ENCODE measurements at places on chromosomes 5 and 9.

GRCh38 chr5:138648841-138649240 is 73.6 kb upstream of the HSPA9 start:
- no peak for DNase-seq

- DNase-seq = no peak
These were observed 28.8 kb upstream of the ADAMTS2 start for GRCh38 chr5:179373961-179374505.

DNA sequence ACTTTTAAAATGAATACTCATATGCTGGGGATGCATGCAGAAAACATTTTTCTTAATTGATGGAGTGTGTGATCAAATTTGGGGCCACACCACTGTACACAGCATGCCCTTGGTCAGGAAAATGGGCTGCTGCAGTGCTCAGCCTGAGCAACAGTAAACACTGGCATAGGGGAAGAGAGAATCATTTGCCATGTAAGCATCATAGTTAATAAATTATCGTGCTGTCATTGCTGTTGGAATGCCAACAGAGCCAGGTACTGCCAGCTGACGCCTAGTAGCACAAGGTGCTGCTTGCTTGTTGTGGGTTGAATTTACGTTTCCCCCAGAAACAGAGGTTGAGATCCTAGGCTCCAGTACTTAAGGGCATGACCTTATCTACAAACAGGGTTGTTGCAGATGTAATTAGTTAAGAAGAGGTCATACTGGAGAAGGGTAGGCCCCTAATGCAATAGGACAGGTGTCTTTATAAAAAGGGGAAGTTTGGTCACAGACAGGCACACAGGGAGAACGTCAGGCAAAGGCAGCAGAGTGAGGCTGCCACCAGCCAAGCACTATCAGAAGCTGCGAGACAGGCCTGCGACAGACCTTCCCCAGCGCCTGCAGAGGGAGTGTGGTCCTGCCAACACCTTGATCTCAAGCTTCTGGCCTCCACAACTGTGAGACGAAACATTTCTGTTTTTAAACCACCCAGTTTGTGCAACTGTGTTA is 25.3 kb downstream of the DAP start:
- peak; percentile 80 for DNase-seq

DNA sequence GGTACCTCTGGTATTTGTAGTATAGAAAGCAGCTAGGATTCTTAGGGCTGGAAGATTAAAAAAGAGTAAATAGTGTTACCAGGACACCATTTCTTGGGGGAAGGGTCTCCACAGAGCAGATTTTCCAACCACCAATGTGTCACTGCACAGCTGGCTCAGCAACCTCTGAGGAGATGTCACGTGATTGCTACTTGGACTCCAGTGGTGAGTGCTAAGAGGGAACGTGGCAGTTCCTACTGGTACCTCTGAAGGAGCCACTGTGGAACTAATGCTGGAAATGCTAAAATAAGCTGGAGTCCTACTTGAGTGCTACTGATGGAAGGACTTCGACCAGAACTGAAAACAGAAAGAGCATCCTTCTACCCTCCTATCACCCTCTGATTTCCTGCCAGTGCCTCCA is 36.1 kb upstream of the SPDL1 start:
- DNase-seq = peak; percentile 17

DNA sequence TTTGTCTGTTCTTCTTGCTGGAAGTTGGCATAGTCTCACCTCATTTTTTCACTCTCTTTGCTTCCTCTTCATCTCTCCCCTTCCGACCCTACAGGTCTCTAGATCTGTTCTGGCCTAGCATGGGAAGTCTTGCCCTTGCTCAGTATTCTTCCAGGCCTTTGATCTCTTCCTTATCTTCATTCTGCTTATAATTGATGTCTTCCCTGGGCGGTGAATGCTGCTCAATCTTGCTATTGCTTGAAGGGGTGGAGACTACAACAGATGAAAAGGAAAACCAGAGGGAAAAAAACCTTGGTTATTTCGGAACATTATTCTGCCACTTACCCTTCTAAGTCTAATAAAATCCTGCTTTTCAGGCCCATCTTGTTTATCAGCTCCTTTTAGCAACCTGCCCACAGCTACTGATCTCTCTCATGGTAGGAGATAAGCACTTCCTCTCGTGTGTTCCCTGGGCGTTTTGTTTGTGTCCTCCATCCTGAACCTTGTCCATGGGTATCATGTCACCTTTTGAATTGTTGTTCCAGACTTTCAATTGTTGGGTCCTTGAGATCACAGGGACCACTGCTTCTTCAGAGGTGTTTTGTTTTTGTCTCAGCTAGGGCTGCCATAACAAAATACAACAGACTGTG is 375.6 kb downstream of the ADGRV1 start:
- DNase-seq = no peak

- no peak for DNase-seq
These were observed 295.9 kb upstream of the TNC start for GRCh38 chr9:115413766-115414382.

- peak; percentile 68 for DNase-seq
These were observed 5.8 kb upstream of the SNAPC3 start for GRCh38 chr9:15416880-15417279.

GRCh38 chr5:60404171-60404570 is 295.8 kb downstream of the DEPDC1B start:
- DNase-seq = no peak

DNA sequence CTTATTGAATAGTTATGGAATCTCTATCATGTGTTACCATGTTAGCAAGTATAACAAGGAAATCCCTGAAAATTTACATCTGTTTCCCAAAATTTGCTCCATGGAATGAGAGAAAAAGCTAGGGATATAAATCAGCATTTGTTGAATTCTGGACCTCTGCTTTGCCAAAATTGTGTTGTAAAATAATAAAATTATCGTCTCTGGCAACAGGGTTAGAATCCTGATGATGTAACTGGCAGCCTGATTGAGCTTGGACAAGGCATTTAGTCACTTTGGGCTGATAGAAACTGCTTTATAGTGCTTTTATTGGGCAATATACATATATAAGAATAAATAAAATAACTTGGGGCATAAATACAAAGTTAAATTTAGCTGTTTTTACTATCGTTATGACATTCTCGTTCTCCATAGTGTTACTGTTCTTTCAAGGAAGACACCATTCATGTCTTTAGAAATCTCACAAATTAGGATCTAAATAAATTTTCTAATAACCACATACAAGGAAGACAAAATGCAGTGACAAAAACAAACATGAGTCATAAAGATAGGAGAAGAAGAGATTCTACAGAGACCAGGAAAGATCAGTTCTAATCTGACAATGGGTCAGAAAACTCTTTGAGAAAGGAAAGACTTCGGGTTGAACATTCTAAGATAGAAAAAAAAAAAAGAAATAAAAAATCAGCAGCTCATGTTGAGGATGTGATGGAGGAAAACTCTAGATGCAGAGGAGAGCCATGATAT is 145.0 kb upstream of the CDH10 start:
- DNase-seq = no peak

- no peak for DNase-seq
These were observed 271.4 kb downstream of the ELAVL2 start for GRCh38 chr9:23554686-23555085.

- no peak for DNase-seq
These were observed 1.5 kb downstream of the SV2C start for GRCh38 chr5:76084496-76085242.

DNA sequence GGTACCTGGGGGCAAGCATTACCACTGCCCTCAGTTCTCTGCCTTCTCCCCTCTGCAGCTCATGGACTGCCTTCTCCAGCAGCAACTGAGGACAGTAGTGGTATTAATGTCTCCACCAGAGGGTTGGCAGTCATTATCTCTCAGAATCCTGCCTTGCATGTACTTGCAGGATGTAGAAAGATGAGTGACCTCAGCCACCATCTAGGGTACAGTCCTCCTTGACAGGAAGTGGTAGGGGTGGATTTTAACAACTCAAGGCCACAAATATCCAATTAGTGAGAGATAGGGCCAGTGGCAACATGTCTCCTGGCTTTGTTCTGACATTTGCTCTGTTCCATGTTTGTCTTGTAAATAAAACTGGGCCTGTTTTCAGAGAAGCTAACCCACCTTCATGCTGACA is 47.2 kb downstream of the F2R start:
- DNase-seq = no peak

GRCh38 chr9:105127863-105128220 is 116.6 kb upstream of the SLC44A1 start:
- peak; percentile 82 for DNase-seq

DNA sequence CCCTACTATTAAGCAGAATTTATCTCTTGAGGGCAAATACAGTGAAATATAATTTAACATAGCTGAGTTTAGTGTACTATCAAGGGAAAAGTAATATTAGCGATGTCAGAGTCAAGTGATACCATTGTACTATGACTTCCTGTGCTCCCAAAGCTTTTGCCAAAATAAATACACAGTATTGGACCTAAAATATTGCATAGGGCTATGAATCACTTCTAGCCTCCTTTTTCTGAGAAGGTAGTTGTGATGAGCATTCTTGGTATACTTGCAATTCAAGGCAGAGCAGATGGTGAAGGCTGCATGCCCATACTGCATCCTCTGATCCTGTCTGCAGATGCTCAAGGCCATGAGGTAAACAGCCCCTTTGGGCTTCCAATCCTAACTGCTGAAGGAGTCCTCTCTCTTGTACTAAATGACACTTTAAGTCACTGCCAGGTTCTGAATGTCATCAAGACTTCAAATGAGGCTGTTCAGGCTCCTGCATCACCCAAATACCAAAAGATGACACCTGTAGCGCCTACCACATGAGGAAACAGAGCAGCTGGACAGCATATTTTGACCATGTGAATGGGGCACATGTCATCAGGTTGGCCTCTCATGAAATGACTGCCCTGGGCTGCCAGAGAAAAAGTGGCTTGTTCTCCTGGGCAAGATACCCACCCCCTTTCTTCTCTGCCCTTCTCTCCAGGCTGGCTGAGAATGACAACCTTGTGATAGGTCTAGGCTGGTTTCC is 29.7 kb upstream of the PPP2CA start:
- DNase-seq = peak; percentile 22

DNA sequence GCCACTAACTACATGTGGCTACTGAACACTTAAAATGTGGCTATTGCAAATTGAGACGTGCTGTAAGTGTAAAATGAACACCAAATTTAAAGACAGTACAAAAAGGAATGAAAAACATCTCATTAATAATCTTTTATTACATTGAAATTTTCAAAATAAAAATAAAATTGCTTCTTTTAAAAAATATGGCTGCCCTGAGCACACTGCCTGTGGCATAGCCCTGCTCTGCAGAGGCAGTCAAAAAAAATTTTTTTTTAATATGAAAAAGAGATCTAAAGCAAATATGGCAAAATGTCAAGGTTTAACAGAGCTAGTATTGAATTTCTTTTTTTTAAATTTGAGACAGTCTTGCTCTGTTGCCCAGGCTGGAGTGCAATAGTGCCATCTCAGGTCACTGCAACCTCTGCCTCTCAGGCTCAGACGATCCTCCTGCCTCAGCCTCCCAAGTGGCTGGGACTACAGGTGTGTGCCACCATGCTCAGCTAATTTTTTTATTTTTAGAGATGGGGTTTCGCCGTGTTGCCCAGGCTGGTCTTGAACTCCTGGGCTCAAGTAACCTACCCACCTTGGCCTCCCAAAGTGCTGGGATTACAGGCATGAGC is 25.6 kb downstream of the CARNMT1 start:
- no peak for DNase-seq

DNA sequence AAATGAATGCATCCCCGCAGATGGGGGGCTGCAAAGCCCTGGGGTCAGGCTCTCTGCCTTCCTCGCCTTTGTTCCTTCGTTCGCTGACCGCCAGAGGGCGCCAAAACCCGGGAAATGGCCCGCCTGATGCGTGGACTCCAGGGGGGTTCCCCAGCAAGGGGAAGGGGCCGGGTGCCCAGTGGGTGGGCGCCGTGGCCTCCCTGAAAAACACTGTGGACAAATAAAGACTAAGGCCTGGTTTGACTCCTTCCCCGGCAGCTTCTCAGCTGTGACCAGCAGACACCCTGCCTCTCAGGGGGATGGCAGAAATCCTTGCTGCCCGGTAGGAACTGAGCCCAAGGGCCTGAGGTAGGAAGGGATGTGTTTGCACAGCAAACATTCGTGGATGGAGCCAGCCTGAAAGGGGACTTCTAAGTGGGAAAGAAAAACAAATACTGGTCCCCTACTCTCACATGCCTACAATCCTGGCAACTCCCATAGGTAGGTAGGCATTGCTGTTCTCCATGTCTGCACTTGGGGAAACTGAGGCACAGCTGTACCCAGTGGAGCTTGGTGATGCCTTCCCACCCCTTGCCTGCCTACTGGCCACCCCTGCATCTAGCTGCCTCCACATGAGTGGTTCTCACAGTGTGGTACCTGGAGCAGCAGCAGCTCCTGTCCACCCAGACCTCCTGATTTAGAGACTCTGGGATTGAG is 57.7 kb downstream of the DUSP1 start:
- no peak for DNase-seq

GRCh38 chr9:123225374-123225813 is 43.0 kb downstream of the STRBP start:
- DNase-seq = peak; percentile 94

DNA sequence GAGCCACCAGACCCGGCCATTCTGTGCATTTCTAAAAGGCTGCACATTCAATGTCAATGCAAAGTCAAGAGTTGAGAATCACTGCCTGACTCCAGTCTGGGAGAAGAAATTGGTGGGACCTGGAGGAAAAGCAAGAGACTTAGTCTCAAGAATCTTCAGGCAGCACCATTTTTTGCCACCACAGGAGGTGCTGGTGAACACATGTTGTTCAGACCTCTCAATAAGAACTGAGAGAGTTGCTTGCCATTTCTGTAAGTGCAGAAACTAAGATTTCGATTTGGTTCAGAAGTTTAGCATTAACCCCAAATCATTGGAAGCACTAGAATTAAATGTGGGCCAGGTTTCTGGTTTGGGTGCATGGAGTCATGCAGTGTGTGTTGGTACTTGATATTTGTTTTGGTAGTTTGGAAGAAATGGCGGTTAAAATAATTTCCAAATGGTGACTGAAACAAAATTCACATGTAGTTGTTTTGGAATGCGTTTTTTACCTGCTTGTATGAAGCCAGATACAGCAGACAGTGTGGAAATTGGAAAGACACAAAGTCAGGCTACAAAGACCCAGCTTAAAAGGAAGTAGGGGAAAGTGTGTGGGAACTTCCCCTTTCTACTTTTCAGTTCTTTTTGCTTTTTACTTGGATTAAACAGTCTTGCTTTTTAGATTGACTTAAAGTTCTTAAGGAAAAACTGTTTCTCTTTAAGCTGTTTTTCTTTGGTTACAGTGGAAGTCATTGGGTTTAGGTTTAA is 20.4 kb downstream of the PDE8B start:
- no peak for DNase-seq

DNA sequence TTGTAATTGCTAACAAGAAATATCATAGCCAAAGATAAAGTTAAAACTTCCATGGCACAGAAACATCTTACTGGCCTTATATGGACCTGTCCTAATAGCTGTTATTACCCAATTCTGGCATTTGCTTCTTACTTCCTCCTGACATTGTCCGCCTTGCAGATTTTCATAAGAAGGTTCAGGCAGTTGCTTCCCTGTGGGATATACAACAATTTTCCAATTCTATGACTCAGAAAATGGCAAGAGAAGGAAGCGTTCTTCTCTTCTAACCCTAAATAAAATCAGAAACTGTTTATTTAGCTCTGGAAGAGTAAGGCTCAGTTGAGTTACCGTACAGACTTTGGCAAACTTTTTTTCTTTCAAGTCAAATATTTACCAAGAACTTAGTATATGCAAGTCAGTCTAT is 1.7 kb downstream of the PRKAA1 start:
- DNase-seq = peak; percentile 57

- DNase-seq = no peak
These were observed 100.5 kb downstream of the TMEM174 start for GRCh38 chr5:73273379-73274050.

Data from kidney tubule cell (primary cell).